ENCODE measurements at places on chromosomes 16 and 17.

GRCh38 chr16:85170066-85170491, 57.8 kb upstream of the CIBAR2 start:
- no peak for DNase-seq

DNA sequence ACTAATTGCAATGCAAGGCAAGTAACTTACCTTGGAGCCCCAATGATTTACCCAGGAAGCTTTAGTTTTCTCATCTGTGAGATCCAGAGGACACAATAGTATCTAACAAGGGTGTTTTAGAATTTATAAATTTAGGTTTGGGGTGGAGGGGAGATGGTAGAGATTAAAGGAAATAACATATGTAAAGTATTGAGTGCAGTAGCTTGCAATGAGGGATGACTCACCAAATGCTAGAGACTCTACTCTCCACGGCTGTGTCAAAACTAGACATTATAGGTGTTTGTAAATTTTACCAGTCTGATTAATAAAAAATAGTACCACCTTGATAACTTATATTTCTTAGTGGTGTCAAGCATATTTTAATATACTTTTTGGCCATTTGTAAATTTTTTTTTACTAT, 3.7 kb upstream of the ABCA9 start:
- no peak for DNase-seq

GRCh38 chr16:54291656-54292487, 5.3 kb upstream of the IRX3 start:
- DNase-seq = no peak

DNA sequence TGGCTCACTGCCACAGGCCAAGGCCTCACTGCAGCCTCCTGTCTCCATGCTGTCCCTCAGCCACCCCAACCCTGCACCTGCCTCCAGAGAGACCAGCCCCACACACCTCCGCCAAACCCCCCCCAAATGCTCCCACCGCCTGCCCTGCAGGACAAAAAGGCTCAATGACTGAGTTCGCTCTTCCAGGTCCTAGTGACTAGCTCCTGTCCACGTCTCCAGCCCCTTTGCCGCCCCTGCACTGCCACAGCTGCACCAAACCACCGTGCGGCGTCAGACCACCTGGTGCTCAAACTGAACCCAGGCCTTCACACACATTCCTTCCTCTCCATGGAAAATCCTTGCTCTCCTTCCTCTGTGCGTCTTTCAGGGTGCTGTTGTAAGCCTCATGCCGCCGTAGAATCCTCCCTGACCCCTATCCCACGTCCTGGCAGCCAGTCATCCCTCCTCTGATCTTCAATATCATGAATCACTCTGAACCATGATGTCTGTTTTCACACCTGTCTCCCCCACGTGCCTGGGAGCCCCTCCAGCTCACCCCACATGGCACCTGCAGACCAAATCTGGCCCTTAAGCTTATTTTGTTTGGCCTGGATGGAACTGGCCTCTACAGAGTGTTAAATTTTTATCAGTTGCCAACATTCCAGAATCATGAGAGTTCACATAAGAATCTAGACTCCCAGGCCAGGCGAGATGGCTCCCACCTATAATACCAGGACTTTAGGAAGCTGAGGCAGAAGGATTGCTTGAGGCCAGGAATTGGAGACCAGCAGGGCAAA, 4.3 kb upstream of the GSG1L start:
- DNase-seq = no peak

DNA sequence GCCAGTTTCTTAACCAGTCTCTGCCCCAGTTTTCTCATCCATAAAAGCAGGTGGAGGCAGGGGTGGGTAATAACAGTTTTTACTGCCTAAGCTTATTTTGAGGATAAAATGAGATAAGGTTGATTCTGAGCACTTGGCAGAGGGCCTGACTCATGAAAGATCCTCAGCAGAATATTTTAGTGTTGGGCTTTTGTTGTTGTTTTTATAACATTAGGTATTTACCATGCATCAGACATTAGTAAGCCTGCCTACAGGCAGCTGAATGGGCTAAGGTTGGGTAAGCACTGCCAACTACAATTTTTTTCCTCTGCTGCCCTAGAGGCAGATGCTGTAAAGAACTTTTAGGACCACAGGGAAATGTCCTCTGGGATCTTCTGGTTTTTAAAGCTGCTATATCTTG, 43.1 kb downstream of the SCNN1G start:
- DNase-seq = no peak

DNA sequence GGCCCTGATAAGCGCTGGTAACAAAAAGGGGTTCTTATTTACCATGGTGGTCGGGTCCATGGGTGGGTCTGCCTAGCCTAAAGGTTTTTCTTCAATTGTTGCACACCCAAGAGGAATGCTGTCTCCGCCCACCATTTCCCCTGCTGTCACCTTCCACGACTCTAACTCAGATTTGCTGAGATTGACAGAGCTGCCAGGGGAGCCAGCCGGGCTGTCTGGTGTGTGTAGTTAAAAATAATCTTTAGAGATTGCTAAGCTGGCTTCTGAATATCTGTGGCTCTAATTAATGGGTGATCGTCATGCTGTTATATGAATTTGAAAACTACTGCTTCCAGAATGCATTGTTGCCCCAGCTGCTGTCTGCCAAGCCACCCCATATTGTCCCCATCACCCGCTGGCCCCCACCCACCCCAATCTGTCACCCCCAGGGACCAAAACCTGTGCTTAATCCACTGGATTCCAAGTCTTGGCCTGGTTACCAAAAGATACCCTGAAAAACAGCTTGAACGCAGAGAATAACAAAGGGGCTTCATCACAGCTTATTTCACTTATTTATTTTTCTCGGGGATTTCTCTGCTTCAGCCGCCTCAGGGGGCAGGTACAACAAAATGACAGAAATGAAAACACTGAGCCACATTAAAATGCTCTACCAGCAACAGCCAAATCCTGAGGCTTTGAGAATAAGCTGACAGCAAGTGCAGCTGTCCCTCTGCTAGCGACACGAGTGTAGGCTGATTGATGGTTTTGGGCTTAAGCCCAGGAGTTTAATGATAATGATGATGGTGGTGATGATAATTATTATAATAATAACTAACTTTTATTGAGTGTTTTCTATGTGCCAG, 46.1 kb upstream of the NLK start:
- no peak for DNase-seq

DNA sequence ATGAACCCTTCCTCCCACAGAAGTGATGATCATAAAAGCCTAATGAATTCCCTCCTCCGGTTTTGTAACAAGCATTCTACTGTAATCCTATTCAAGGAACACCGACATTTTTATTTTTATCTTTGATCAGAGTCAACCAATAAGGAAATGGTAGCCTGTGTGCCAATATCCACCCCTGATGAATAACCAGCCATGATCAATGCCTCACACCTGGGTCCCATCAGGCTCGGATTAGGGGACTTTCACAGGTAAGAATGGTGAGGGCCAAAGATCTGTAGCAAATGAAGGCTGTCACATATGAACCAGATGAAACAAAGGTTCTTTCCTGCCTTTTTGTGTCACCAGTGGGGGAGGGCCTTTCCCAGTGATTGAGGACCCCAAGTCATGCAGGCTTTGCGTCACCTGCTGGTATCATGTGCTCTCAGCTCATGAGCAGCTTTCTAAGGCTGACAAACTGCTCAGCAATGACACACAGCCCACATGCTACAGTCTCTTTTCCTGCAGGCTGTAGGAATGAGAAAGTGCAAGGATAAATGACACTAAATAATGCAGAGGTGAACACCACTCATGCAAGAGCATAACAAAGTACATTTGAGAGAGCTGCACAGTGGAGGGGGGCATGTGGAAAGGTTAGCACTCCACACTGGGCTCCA, 34.9 kb downstream of the TOM1L2 start:
- DNase-seq = no peak

GRCh38 chr16:66563574-66564334, 2.5 kb upstream of the CMTM1 start:
- no peak for DNase-seq

- DNase-seq = no peak
Observed at GRCh38 chr17:62750631-62751051, 57.5 kb downstream of the MARCHF10 start.
